Suppressor macrophage treated with lipopolysaccharide for 4 hours (primary cell): ENCODE measurements at places on chromosomes 12 and 14.

DNA sequence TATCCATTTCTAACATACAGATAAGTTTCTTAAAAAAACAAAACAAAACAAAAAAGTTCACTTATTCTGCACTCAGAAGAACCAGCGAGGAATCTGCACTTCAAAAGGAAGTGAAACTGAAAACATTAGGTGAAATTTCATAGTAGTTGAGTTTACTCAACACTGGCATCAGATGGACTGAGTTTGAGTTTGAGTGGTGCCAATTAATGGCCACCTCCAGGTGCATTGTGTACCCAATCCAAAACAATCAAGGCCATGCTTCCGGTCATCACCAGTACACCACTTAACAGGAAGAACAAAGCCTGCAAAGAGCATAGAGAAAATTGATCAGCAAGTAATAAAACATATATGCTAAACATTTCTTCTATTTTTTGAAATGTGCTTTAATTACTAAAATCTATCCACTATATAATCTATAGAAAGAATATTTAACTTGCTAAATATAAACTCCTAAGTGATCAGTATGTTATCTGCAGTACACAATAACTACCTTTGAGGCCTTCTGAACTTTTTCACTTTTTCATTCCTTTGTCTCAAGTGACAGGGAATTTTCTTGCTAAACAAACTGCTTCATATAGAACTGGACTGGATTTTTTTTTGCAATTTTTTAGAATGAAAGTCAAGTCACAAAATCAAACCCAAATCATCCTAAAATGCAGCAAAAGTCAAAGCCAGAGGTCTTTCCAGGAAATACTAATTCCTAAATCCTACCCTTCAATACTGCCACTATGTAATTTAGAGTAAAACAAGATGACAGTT is 11.5 kb downstream of the SLC38A2 start:
- peak; percentile 52 for DNase-seq

DNA sequence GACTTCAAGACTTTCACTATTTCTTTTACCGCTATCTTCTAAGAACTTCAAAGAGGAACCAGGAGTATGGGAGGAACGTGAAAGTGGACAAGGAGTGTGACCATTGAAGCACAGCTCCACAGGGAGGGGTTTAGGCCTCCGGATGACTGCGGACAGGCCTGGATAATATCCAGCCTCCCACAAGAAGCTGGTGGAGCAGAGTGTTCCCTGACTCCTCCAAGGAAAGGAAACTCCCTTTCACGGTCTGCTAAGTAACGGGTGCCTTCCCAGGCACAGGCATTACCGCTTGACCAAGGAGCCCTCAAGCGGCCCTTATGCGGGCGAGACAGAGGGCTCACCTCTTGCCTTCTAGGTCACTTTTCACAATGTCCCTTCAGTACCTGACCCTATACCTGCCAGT is 267.0 kb downstream of the RPL10L start:
- DNase-seq: no peak

GRCh38 chr12:74108729-74109128 is 428.9 kb upstream of the ATXN7L3B start:
- no peak for DNase-seq

GRCh38 chr14:70881549-70882177 is 25.6 kb upstream of the PCNX1 start:
- peak; percentile 94 for DNase-seq

- peak; percentile 87 for DNase-seq
These were observed 183.1 kb downstream of the CAND1 start for GRCh38 chr12:67452119-67452805.

- DNase-seq: no peak
These were observed 750.5 kb upstream of the TMEM132C start for GRCh38 chr12:127516467-127516866.

DNA sequence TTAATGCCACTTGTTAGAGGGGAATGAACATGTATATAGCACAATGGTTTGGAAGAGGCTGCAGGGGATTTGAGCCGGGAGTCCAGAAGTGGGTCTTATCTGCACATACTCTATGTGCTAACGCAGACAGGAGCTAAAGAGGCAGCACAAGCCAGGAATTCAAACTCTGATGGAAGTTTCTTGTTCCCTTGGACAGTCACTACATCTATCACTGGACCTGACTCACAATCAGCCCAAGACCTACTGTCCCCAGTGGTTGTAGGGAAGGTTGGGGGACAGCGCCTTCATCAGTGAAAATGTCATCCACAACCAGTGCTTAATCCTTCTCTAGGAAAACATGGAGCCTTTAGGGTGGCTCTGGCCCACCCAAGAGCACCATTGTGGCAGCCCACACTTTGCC is 107.8 kb downstream of the GCH1 start:
- DNase-seq: no peak

- no peak for DNase-seq
These were observed 22.4 kb upstream of the LRRC10 start for GRCh38 chr12:69633061-69633460.

GRCh38 chr14:105908481-105908911 is 382.1 kb downstream of the TMEM121 start:
- DNase-seq: no peak

GRCh38 chr14:103738701-103739451 is 23.3 kb downstream of the ZFYVE21 start:
- no peak for DNase-seq

DNA sequence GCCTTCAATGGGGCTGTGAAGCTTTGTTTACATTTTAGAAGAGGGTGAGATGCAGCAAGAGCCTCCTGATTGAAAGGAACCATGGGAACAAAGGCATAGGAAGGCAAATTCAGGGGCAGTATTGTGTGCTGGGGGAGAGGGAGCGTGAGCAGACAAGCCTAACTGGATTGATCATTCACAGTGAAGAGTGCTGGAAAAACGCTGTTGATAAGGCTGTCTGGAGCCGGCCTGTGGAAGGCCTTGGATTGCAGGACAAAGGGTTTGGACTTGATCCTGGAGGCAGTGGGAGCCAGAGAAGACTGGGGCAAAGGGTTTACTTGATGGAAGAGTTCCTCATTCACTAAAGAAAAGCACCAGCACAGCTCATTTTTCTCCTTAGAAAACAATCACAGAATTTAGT is 160.5 kb downstream of the PAH start:
- no peak for DNase-seq

DNA sequence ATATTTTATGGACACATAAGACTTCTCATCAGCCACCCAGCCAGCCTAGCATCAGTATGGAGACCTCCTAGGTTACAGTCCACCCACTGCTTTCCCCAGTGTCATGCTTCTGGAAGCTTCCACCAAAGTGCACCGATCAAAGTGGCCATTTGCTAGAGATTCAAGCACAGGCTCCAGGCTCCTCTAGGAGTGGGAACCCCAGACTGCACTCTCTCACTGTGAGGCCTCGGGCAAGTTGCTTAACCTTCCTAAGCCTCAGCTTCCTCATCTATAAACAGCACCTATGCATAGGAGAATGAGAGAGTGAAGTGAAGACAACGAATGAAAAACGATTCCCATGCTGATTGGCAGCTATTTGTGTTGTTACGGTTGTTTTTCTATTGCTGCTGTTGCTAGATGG is 94.4 kb downstream of the DICER1 start:
- DNase-seq: no peak

- no peak for DNase-seq
These were observed 13.5 kb upstream of the TAS2R46 start for GRCh38 chr12:11075642-11076041.

- DNase-seq: no peak
These were observed 70.6 kb upstream of the SLC24A4 start for GRCh38 chr14:92252323-92252722.

DNA sequence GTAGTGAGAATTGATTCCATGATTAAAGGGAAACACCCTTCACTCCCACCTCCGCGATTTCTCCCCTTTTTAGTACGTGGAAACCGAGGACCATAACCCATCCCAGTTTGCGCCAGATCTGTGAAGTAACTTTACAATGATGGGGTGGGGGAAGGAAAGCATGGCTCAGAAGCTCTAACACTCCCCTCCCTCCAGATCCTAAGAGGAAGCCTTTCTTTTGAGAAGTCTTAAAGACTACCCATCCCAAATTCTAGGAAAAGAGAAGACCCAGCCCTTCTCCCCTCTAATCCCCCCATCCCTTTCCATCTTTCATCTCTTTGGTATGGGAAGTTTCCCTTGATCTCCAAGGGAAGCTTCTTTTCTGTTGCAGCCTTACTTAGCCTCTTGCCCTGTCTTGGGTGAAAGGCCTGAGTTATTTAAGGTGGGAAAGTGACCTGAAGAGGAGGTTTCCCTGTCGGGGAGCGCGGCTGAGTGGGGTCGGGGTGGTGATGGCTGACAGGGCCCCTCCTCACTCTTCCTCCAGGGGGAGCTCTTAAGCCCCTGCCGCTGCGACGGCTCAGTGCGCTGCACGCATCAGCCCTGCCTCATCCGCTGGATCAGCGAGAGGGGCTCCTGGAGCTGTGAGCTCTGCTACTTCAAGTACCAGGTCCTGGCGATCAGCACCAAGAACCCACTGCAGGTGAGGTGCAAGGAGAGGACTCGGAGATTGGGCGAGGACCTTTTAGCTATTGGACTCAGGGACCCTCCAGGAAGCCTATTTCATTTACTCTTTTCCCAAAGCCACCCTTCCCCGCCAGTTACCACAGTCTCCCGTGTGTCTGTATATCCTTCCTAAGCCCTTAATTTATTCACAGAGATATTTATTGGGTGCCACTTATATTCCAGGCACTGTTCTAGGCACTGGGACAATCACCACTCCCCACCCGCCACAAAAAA is 1.8 kb downstream of the MARCHF9 start:
- DNase-seq: peak; percentile 80

DNA sequence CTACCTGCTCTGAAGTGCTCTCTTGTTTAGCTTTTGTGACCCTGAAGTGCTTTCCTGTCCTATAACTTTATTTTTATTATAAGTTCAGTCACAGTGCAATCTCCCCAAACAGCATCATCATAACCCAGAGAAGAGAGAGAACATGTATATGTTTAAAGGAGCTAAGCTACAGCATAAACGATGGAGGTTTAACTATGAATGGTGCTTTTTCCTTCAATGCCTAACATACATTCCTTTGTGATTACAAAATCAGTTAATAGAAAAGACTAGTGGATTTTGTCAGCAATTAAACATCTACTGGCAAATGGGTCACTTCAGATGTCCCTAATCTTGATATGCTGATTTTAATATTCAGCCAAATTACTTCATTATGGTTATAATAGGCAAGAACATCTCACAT is 46.4 kb downstream of the ZFYVE21 start:
- DNase-seq: no peak

GRCh38 chr12:108647585-108648287 is 14.0 kb upstream of the SELPLG start:
- no peak for DNase-seq

- DNase-seq: no peak
These were observed 44.9 kb upstream of the KCNMB4 start for GRCh38 chr12:70321191-70321590.

GRCh38 chr14:20306079-20306423 is 300 bp upstream of the TTC5 start:
- DNase-seq: no peak

GRCh38 chr12:24945039-24945438 is 3.9 kb downstream of the BCAT1 start:
- no peak for DNase-seq

- peak; percentile 31 for DNase-seq
These were observed 36.8 kb upstream of the TUBA1A start for GRCh38 chr12:49225576-49226166.

DNA sequence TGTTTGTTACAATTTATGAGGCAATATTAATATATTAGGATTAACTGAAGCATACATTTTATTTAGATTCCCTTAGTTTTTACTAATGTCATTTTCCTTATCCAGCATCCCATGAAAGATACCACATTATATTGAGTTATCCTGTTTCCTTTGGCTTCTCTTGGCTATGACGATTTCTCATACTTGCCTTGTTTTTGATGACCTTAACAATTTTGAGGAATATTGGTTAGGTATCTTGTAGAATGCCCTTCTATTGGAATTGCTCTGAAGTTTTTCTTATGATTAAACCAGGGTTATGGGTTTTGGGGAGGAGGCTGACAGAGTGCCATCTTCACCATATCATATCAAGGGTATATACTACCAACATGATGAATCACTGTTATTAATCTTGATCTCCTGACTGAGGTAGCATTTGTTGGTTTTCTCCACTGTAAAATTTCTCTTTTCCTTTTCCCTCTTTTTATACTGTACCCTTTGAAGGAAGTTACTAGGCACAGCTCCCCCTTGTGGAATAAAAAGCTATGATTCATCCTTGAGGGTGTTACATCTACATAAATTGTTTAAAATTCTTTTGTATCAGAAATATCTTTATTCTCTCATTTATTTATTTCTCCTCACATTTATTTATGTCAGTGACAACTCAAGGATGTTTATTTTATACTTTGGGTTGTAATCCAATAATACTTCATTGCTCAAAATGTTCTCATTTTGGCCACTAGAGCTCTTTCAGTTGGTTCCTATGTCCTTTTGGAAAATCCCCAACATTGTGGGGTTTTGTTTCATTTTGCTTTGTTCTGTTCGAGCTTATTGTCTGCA is 239.0 kb downstream of the SLC16A7 start:
- DNase-seq: peak; percentile 54

GRCh38 chr12:4119157-4119761 is 154.3 kb upstream of the CCND2 start:
- DNase-seq: no peak

GRCh38 chr12:107361970-107362369 is 268.6 kb upstream of the CRY1 start:
- no peak for DNase-seq

GRCh38 chr12:11568762-11569478 is 80.6 kb upstream of the ETV6 start:
- DNase-seq: no peak

DNA sequence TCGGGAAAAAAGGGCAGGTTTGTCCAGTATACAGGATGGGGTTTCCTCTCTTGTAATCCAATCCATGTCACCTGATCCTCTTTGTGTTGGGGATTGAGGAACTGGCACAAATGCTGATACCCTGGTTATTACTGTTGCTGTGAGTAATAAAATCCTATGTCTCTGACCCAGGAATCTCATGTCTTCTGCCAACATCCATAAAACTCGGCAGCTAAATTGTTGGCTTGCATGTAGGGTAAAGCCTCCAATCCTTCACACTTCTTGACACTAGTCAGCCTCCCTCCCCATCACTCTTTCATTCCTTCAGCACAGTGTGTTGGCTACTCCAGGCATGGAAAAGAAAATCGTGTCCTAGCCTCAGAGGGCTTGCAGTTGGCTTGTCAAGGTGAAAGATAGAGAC is 9.2 kb upstream of the NOS1 start:
- DNase-seq: no peak

DNA sequence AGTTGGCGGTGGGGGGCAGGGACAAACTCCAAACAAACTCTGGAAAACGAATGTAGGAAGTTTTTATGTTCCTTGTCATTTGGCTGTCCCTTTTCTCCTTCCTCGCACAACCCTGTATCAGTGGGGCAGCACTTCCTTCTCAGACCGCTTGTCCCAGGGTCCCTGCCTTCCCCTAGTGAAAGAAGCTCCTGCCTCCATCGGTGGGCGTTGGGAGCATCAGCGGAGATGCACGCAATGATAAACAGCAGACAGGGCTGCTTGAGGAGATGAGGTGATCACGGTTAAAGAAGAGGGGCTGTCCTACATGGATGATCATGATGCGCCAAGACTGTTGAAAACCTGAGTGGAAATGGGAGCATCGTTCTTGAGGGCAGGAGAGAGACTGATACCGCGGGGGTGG is 620 bp downstream of the C1S start:
- DNase-seq: no peak

- DNase-seq: no peak
These were observed 516.9 kb downstream of the SLC16A7 start for GRCh38 chr12:60112763-60113162.

GRCh38 chr12:50089730-50090129 is 4.6 kb downstream of the SMARCD1 start:
- no peak for DNase-seq

- DNase-seq: no peak
These were observed 11.9 kb upstream of the TCL1A start for GRCh38 chr14:95725685-95726336.

GRCh38 chr12:75087654-75088053 is 122.0 kb downstream of the KCNC2 start:
- DNase-seq: no peak
